GM12864 (cell line): ENCODE measurements at places on chromosomes 7 and 10.

GRCh38 chr10:64142395-64142794, 621.2 kb downstream of the REEP3 start:
- DNase-seq: no peak

DNA sequence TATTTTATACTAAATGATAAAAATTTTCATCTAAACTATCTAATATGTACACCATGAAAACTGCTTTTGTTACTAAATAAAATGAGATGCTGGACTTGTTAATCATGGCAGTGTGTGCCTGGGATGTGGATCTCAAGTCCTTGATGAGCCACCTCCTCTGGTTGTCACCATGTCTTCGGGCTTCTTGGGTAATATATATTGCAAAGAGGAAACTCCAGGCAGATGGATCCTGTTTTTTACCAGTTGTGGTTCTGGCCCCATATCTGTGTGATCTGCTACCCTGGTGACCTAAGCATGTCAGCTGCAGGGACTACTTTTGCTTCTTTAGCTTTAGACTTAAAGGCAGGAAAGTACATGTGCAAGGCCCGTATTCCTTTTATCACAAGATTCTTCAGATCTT, 46.2 kb downstream of the TMEM60 start:
- DNase-seq: no peak

DNA sequence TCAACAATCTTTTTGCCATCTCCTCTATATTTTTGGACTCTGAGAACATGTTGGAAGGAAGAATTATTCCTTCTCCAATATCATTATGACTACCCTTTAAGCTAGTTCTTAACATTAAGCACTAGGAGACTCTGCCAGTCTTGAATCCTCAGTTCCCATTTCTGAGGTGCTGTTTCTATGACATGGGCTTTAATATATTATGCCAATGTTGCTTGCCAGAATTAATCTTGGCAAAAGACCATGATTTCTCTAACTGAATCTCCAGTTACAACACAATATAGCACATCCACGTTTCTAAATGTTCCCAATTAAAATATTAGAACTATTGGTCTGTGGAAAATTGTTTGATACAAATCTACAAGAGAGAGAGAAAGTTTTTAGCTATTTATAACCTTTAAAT, 250.0 kb downstream of the HGF start:
- no peak for DNase-seq

DNA sequence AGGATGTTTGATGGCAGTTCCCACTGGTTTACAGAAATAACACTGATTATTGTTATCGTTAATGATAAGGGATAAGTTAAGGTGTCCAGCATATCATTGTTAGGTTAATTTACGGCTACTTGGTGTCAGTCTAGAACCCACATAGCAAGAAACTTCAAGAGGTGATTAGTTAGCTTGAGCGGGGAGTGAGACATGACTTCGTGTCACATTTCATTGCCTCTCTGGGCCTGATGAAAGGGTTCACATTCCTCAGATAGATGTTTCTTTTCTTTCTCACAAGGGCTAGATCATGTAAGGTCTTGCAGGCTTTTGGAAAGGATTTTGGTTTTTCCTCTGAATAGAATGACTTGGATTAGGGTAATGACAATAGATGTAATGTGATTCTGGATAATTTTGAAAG, 26.7 kb downstream of the WAC start:
- no peak for DNase-seq

DNA sequence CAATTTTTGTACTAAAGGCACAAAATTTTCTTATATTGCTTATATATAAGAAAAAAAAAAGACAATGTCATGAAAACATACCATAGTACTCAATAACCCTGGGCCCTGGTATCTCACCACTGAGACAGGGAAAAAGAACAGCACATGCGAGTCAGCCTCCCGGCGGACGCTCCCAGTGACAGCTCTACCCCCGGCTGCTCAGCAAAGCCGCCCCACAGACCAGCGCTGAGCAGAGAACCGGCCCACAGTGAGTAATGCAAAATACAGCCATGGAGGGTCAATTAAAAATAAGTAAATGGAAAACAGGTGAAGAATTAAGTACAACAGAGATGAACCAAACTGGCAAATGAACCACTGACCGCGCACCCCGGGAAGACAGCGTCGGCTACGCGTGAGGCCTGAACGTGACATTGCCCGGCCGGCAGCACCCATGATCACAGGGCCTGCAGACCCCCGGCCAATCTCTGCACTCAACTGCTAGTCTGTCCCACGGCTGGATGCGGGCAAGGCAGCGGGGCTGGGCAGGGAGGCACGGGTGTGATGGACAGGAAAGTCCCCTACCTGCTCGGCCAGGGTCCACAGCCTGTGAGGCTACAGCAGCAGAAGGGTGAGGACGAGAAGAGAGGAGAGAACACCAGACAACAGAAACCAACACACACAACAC, 175.9 kb downstream of the ZMYND11 start:
- DNase-seq: no peak

DNA sequence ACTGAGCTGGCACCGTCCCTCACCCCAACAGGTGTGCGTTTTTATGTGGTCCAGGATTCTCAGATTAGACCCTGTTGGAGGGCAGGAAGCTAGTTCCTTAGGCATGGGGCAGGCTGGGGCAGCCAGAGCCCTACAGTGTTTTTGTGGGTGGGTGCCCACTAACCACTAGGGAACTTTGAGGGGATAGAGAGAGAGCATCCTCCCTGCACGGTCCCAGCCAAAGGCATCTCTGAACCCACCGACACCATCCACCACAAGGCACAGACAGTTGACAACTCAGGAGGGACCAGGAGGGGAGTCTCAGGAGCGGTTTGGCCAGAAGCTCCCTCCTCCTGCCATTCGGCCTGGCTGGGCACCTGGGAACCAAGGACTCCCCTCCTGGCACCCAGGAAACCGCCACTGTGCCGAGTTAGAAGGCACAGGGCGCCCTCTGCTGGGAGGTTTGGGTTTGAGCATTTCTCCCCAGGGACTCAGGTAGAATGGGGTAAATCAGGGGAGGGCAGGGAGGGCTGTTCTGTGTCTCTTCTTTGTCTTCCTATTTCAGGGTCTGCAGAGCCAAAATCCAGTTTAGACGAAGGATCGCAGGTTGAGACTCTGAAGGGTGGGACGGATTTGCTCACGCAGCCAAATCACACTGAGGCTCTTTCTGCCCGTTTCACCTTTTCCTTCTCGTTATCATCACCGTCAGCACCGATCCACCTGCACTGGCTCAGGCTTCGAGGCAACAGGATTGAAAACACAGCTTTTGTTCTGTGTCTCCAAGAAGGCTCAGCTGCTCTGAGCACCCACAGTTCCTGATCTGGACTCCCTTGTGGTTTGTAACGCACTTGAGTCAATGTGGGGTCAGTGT, 84.8 kb upstream of the COL13A1 start:
- DNase-seq: no peak

DNA sequence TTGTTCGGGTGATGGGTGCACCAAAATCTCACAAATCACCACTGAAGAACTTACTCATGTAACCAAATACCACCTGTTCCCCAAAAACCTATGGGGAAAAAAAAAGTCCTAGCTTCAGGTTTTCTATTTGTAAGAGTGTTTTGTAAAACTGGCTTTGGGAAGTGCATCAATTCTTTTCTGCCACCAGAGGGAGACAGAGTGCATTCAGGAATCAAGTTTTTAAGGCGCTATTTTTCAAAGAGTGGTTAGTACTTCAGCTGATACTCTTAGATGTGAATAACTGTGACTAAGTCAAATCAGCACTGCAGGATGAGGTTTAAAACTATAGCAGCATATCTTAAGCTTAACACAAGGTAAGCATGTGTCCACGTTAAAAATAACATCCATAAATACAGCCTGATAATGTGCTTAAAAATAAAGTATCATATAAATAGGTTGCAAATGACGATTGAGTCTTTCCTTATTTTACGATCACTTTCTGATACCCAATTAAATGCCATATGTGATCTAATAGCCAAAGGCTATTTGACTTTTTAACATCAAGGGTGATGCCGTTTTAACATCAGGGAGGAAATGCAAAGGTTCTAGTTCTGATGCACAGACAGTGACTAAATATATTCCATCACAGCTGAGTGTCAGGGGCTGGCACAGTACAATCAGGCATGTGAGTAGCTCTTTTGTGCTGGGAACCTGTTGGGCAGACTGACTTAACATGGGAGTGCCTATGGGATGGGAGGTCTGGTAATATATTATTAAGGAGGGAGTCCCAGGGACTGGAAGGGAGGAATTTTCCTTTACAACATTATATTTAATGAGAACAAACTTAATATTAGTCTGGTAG, 10.6 kb upstream of the LYZL2 start:
- peak; percentile 31 for DNase-seq

DNA sequence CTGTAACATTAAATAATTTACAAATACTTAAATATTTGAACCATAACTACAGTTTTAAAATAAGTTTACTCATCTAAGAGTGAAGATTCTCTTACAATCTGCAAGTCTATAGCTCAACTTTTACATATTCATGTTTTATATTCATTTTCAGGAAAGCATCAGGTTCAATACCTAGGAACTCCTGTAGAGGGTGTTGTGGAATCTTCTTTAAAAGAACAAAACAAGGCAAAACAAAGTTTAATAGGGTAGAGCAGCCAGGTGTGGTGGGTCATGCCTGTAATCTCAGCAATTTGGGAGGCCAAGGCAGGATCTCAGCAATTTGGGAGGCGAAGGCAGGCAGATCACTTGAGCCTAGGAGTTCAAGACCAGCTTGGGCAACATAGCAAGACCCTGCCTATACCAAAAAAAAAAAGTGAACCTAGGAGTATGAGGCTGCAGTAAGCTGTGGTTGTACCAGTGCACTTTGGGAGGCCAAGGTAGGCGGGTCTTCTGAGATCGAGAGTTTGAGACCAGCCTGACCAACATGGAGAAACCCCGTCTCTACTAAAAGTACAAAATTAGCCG, 45.1 kb downstream of the ST8SIA6 start:
- no peak for DNase-seq

DNA sequence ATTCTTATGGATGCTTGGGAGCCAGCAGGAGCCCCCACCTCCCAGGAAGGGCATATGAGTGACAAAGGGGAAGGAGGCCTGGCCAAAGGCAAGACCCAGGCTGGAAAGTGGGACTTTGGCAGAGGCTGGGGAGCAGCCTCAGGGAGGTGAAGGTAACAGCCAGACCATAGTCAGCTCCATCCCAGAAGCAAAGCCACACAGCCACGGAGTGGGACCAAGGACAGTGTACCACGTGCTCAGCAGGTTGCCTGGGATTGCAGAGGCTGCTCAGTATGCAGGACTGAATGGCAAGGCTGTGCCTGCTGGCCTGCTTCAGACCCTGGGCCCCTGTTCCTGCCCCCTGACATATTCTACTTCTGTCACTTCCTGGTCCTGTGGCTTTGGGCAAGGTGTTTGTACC, 17.6 kb upstream of the GPR26 start:
- no peak for DNase-seq

DNA sequence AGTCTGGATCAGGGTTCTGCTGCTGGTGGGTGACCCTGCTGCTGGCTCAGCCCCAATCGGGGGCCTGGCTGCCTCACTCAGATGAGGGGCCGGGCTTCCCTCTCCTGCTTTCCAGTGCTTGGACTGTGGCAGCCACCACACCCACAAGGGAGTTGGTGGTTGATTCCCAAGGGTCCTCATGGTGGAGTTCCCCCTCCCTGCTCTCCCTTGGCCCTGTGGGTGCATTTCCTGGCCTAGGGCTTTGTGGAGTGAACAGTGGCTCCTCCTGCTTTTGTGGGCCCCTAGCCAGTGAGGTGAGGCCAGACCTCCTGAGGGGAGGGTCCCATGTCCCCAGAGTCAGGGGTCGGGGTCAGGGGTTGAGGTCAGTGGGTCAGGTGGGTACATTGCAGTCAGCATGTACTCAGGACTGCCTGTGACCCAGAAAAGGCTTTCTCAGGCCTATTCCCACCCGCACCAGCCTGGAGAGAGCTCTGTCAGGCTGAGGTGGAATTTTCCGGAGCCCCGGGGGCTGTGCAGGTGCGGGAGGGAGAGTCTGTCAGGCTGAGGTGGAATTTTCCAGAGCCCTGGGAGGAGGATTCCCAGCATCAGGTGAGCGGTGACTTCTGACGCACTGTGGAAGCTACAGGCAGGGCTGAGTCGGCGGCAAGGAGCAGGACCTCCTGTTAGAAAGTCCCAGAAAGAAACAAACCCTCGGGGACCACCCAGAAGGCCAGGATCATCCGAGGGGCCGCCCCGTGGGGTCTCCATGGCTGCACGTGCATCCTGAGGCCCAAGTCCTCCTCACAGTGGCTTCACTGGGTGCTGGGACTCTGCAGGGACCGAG, 94.4 kb upstream of the INSIG1 start:
- DNase-seq: no peak

- no peak for DNase-seq
Measured at GRCh38 chr10:117830787-117831212, 215.9 kb downstream of the RAB11FIP2 start.

DNA sequence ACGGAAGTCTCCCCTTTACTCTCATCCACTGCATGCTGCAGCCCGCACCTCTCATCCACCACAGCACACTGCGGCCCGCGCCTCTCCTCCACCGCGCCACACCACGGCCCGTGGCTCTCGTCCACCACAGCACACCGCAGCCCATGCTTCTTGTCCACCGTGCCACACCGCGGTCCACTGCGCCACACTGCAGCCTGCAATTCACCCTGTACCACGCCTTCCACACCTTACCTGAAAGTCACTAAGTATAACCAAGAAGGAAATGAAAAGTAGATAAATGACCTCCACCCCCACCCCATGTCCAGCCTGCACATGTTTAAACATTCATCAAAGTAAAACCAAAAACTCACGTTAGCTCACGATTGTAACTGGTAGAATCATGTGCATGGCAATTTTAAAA, 176.1 kb downstream of the DIP2C start:
- DNase-seq: no peak

- DNase-seq: peak; percentile 58
Measured at GRCh38 chr10:73865459-73866442, 8.6 kb downstream of the CAMK2G start.
